ENCODE measurements at places on chromosomes 2 and 18.

GRCh38 chr2:216493334-216493685 is 5.3 kb upstream of the RPL37A start:
- DNase-seq, result no peak

- no peak for DNase-seq
Observed at GRCh38 chr18:30302181-30302580, 740.4 kb downstream of the DSC3 start.

DNA sequence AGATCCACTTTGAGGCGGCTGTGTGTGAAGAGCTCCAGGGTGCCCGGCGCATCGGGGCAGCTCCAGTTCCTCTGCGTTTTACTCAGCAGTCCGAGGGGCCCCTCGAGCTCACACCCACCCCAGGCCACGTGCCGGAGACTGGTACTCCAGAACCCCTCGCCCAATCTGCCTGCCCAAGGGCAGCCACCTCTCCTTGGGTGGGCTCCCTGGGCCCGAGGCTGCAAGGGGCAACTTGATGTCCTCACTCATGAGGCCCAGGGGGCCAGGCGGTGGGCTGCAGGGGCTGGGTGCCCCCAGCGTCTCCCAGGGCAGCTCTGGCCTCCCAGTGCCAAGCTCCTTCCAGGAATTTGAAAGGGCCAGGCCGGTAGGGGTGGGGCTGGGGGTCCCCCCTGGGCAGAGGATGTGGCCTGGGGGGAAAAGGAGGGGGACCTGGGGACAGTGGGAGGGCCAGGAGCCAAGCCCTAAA is 16.7 kb downstream of the RAMP1 start:
- no peak for DNase-seq

DNA sequence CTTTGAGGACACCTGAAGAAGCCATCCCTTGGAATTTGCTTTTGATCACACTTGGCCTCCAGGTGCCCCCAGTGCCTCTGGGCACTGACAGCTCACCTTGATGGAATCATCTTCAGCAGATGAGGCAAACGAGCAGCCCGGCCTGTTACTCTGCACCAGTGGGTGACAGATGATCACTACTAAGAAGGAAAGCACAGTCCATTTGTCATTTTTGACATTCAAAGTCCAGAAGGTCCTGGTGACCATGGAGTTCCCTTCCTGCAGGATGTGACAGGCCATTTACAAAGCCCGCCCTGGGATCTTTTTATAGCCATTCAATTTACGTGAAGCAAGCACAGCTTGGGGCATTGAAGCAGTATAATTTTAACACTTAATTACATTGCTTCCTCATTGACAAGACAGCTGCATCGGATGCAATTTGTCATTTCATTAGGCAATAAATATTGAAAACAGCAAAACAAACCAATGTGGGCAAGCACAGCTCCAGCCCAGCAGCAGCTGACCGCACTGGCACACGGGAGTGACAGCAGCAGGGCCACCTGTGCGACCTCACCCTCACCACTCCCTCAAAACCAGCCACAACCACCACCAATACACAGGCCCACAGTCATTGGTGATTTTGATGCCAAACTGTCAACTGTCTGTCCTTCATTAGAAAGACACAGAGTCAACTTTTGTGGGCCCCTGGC is 76.0 kb upstream of the SLC66A3 start:
- DNase-seq, result no peak

- DNase-seq, result no peak
Observed at GRCh38 chr2:552906-553305, 124.3 kb downstream of the TMEM18 start.

- no peak for DNase-seq
Observed at GRCh38 chr2:63444565-63445288, 143.6 kb downstream of the WDPCP start.

- no peak for DNase-seq
Observed at GRCh38 chr2:120531365-120531764, 185.4 kb downstream of the INHBB start.

DNA sequence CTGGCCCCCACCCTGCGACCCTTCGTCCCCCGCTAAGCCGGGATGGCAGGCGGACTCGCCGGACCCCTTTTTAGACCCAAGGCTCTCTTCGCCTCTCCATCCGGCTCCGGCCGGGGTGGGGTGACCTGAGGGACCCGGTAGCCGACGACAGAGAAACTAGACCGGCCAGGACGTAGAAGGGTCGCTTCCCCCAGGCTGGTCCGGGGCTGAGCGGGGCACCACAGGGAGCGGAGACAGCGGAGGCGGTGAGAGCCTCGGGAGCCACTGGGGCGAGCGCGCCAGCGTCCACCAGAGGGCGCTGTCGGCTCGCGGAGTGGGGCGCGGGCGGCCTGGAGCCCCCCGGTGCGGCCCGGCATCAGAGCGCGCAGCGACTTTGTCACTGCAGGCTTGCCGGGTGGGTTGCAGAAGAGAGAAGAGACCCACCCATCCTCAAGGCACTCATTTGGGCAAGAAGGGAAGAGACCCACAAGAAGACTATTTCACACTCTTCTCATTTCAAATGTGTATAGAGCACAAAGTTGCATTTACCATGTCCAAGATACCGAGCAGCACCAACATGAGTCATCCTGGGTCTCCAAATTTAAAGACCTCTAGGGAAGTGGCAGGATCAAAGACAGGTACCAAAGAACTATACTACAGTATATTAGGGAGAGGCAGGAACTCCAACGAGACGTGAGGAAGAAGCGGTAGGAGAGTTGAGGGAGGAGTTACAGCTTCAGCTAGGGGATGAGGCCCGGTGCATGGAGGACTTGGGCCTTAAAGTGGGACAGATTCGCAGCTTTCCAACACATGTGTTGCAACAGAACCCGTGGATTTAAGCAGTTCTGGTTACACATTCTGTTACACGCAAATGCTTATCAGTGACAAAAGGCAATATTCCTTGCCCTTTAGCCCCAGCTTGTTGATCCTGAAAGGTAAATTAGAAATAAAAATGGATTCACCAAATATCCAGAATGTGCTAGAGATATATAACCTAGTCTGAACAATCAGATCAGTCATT is 7.6 kb upstream of the PRKCE start:
- DNase-seq, result peak; percentile 69

DNA sequence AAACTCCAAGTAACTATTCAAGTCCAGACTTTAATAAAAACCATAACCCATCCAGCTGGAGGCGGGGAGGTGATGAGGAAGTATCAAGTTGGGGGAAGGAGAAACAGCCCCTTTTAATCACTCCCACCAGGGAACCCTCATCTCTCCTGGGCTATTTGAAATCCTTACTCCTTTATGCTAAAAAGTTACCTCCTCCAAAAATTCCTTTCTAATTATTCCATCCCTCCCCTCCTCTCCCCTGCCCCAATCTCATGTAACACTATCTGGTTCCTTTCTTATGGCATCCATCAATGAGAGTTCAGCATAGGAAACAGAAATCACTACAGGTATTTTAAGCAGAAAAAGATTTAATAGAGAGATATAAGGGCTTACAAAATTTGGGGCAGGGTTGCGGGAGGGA is 9.3 kb upstream of the SLC14A2 start:
- no peak for DNase-seq

- no peak for DNase-seq
Observed at GRCh38 chr18:68665628-68666027, 49.3 kb downstream of the TMX3 start.

DNA sequence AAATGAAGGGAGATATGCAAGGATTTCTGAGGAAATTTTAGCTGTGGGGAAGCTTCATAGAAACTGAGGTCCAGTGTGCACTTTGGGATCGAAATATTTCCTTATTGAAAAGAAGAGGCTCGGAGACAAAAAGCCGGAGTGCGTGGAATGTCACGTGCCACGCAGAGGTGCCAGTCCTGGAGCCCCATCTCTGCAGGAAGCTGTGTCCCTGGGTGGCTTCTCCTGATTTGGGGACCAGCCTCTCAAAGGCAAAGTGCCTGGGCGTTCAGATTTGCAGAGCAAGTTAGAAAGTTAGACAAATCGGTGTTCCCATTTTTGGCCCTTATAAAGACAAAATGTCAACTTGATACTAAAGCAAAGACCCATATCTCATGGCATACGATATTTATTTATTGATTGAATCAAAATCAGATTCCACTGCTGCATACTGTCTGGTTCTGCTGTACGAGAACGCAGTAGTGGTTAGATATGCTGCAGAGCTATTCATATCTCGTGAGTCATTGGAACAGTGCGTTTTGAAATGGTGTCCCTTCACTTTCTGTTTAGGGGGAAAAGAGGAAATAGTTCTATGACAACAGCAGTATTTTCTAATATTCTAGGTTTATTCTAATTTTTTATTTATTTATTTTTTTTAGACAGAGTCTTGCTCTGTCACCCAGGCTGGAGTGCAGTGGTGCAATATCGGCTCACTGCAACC is 9.1 kb upstream of the ATG16L1 start:
- DNase-seq, result peak; percentile 39

GRCh38 chr2:106982350-106982749 is 96.4 kb upstream of the ST6GAL2 start:
- no peak for DNase-seq

GRCh38 chr2:132419941-132420340 is 3.3 kb downstream of the GPR39 start:
- DNase-seq, result no peak

GRCh38 chr2:69717861-69718273 is 24.1 kb upstream of the ANXA4 start:
- DNase-seq, result no peak

DNA sequence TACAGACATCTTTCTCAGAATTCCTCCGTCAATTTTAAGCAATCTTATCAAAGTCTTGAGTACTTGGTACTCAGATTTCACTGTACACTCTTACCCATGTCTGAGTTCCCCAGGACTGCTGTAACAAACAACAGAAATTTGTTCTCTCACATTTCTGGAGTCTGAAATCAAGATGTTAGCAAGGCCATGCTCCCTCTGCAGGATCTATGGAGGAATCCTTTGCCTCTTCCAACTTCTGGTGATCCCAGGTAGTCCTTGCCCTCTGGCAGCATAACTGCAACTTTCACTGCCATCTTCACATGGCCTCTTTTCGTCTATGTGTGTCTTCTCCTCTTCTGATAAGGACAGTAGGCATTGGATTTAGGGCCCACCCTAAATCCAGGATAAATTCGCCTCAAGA is 17.1 kb upstream of the CACNB4 start:
- no peak for DNase-seq

DNA sequence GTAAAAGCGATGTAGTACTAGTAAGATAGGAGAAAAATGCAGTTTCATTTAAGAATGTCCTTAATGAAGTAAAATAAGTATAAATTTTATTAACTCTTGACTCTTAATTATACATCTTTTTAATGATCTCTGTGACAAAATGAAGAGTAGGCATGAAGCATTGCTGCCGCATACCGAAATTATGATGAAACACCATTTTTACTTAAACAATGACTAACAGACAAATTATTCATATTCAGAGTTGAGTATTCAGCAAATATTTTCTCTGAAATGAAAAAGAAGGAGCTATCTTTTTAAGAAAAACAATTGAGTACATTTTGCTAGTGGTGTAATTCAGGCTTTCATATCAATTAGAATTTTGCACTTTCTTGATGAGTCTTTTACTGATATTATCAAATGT is 150.6 kb upstream of the DOCK10 start:
- DNase-seq, result no peak

- DNase-seq, result no peak
Observed at GRCh38 chr2:181399027-181399426, 58.2 kb upstream of the ITGA4 start.

DNA sequence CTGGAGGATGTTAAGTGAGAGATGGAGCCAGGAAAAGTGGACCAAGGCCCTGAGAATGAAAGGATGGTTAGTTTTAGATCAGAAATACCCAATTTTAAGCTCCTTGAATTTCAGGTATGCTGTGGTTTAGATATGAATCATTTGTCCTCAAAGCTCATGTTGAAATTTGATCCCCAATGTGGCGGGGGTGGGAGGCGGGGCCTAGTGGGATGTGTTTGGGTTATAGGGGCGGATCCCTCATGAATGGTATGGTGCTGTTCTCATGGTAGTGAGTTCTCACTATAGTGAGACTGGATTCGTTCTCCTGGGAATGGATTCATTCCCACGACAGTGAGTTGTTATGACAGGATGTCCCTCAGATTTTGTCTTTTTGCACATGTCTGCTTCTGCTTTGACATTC is 11.4 kb downstream of the MYO5B start:
- no peak for DNase-seq

DNA sequence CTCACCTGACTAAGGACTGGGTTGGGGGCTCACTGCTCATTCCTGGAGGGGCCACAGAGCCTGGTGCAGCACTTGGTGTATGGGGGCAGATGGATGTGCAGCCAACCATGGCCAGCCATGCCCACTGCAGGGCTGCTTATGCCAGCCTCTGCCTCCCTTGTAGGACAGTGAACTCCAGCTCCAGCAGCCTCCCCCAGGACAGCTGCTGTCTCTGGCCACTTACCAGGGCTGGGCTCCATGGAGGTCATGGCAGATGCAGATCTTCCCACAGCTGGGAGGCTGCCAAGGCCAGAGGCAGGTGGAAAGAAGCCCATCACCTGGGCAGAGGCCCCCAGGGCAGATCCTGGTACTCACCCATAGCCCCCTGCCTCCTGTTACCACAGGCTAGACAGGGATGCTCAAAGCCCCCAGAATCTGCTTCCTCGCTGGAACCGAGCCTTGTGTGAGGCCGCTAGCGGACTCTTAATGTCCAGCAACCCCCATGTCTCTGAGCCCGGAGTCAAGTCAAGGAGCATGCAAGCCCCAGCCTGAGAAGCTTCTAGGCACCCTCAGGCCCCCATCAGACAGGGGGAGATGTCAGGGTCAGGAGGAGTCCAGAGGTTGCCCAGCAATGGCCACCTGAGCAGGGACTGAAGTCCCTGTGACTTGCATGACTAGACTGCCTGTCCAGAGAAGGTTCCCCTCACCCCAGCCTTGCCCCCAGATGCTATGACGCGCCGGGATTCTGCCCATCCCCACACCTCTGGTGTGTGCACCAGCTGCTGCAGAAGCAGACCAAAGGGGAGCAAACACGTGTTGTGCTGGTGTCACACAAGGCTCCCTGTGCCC is 123.6 kb downstream of the TWIST2 start:
- DNase-seq, result no peak

DNA sequence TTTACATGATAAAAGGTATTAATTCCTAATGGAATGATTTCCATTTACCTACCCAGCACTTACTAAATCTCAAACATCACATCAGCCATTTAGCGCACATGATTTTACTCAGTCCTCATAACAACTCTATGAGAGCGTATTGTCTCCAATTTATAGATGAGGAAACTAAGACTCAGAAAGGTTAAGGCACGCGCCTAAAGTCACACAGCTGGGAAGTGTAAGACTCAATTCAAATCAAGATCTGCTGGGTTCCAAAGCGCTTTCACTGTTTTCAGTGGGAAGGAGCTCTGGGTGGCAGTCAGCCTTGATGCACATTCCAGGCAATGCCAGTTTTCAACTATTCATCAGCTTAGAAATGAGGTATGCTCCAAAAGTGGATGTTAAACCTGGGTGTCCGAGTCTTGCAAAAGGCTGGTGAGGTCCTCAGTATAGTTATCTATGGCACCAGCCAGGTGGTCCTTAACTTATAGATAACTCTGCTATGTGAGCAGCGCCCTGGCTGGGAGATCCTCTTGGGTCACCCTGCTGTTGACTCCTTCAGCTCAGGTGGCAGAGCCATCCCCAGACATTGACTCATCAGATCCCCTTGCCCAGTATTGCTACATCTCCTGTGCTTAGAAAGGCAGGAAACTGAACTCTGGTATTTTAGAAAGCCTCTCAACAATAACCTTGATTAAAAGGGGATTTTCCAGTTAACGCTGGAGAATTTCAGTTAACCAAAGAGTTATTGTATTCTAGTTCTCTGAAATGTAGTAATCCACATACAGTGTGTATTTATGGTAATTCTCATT is 47.1 kb downstream of the SLC4A1AP start:
- DNase-seq, result no peak
